Smooth muscle cell of the coronary artery (primary cell): ENCODE measurements at places on chromosomes 6 and 20. TPM values are rescaled to one million over a fixed set of nuclear protein-coding genes. Genes with fewer than 3 reads are reported as not detected.

Gene MEI4
- not detected in 2 replicates for total RNA-seq

Gene SEMG1
- not detected in 2 replicates for total RNA-seq

Gene SLC35D3
- not detected in 2 replicates for total RNA-seq

Gene GRIK2
- 1.8 and 1.9 TPM in 2 replicates for total RNA-seq

Gene KCNG1
- 4.1 and 6.8 TPM in 2 replicates for total RNA-seq

Gene SRSF3
- 116 and 166 TPM in 2 replicates for total RNA-seq

Gene E2F1
- 1.5 and 4.4 TPM in 2 replicates for total RNA-seq
